ENCODE measurements at places on chromosomes 5 and 9.

DNA sequence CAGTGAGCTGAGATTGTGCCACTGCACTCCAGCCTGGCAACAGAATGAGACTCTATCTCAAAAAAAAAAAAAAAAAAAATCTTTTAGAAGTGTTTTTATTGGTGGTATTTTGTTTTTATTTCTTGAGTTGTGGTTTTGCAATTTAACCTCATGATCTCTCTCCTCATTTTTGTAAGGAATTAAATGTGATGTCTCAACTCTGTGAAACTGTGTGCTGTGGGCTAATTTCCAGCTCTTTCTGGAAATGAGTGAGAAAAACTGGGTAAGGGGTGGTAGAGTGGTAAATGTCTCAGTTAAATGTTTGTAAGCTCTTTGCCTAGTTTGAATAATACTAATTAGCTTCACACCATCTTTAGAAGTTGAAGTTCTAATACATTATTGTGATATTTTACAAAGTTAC is 29.0 kb downstream of the ACO1 start:
- DNase-seq, result no peak

DNA sequence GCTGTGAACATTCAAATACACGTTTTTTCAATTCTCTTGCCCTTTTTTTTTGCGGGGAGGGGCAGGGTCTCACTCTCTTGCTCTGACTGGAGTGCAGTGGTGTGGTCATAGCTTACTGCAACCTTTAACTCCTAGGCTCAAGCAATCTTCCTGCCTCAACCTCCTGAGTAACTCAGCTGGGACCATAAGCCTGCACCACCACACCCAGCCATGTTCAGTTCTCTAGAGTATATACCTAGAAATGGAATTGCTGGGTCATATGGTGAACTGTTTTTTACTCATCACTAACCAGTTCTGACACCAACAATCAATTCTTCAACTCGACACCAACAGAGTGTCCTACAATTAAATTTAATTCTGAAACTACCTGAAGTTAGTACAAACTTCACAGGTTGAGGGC is 85.5 kb upstream of the ZNF169 start:
- DNase-seq, result no peak

GRCh38 chr9:69044240-69045219 is 9.0 kb downstream of the FXN start:
- peak; percentile 33 for DNase-seq

GRCh38 chr9:124010665-124011321 is 775 bp upstream of the LHX2 start:
- DNase-seq, result no peak

DNA sequence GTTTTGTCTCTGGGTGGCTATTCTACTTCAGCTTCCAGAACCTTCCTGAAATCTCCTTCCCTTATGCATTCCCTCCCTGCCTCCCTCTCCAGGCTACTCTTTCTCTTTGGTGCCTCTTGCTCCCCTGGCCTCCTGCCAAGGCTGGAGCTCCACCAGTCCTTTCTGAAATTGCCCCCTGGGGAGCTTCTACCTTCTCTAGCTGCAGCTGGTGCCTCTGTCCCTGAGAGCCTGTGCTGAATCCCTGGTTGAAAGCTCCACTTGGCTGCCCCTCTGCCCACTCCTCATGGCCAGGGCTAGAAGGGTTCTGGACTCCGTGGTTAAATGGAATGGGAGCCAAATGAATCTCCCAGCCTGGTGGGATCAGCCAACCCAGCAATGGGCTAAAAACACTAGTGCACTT is 80.1 kb downstream of the COL15A1 start:
- no peak for DNase-seq

GRCh38 chr9:113618836-113619490 is 155.4 kb downstream of the RGS3 start:
- no peak for DNase-seq

GRCh38 chr9:134626571-134627416 is 14.8 kb upstream of the COL5A1 start:
- DNase-seq, result no peak

DNA sequence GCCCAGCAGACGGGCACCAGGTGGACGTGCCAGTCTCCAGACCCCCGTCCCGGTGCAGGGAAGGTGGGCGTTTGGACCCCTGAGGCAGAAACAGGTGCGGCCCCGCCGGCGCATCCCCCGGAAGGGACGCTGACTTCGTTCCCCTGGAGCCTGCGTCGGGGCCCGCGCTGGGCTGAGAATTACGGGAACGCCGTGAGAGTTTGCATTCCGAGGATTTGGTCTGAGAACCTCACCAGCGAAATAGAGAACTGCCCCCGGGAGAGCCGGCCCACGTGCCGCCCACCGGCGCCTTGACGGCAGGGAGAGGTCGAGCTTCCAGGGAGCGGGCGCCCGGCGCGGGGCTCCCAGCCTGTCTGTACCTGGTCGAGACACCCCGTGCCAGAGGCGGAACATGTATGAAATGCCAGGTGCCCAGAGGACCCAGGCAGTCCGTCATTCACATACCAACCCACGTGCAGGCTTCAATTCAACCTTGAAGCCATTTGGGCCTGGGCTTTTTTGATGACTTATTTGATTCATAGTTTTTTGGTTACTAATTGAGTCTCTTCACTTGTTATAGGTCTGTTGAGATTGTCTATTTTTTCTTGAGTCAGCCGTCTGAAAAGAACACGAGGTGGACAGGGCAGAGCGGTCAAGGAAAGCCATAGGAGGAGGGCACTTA is 877 bp upstream of the CAMSAP1 start:
- DNase-seq, result no peak

Data from KBM-7 (cell line).